ENCODE measurements at places on chromosomes 3 and 15. TPM values are rescaled to one million over a fixed set of nuclear protein-coding genes. Genes with fewer than 3 reads are reported as not detected.

GRCh38 chr3:133404920-133405319 lies 5.1 kb downstream of the BFSP2 start:
- no peak for DNase-seq

GRCh38 chr3:12312010-12312409 lies 23.1 kb downstream of the PPARG start:
- no peak for DNase-seq

GRCh38 chr3:165696496-165696895 lies 140.7 kb downstream of the BCHE start:
- no peak for DNase-seq

GRCh38 chr3:183409219-183409618 lies 19.2 kb downstream of the MCF2L2 start:
- DNase-seq: no peak

DNA sequence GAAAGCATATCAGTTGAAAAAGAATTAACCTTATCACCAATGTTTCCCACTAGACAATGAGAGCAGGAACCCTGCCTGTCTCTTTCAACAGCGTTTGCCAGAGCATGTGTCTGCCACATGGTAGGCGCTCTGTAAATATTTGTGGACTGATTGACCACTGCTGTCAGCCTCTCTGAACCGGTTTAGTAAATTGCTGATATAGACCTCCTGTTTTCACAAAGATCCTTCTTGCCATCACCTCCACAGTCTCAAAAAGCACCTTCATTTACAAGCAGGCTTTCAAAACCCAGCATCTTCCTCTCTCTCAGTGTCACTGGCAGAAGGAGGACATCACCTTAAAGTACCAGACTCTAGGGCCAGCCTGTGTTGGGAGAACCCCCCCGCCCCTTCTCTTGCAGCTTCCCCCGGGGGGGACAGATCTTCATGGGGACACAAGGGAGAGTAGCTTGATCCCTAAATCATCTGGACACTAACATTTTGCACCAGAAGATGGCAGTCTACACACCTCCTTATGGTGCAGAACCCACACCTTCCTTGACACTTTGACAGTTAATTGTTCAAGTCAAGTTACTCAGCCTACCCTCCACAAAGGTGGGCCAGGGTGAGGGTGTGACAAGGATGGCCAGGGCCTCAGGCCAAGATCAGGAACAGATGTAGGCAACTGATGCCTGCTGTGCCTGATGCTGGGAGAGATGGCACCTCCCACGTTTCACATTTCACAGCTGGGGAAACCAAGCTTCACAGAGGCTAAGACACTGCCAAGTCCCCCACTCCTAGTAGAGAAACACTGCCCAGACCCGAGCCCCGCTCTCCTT lies 37.8 kb upstream of the USP3 start:
- DNase-seq: no peak

DNA sequence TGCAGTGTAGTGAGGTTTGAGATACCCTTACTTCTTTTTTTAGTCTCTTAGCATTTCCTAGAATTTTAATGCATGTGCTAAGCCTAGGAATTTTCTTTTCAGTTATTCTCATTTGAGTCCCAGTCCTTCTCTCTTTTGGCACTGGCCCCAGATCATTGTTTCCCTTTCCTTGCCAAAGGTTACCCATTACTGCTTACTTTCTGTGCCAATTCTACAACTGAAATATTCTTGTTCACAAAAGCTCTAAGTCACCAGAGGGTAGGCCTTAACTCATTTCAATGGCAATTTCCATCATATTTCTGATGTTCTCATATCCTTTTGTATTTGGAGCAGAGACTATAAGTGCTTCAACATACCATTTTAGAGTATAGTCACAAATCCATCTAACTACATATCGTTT lies 199.6 kb upstream of the CBLB start:
- no peak for DNase-seq

- DNase-seq: no peak
Measured at GRCh38 chr3:38001456-38002081, 11.0 kb downstream of the VILL start.

- DNase-seq: no peak
Measured at GRCh38 chr15:52069559-52069958, 43.0 kb downstream of the BCL2L10 start.

GRCh38 chr15:45023659-45024225 lies 747 bp downstream of the SORD start:
- no peak for DNase-seq

DNA sequence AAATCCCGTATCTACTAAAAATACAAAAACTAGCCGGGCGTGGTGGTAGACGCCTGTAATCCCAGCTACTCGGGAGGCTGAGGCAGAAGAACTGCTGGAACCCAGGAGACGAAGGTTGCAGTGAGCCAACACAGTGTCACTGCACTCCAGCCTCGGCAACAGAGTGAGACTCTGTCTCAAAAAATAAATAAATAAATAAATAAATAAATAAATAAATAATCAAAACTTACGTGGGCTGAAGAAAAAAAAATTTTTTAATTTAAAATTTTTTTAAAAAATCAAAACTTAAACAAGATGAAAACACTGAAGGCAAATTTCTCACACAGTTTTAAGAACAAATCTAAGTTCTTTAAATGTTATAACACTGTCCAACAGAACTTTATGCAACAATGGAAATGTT lies 14.4 kb downstream of the MSL2 start:
- DNase-seq: no peak

GRCh38 chr15:20357481-20358065 lies 184.0 kb downstream of the GOLGA6L6 start:
- DNase-seq: peak; percentile 88

DNA sequence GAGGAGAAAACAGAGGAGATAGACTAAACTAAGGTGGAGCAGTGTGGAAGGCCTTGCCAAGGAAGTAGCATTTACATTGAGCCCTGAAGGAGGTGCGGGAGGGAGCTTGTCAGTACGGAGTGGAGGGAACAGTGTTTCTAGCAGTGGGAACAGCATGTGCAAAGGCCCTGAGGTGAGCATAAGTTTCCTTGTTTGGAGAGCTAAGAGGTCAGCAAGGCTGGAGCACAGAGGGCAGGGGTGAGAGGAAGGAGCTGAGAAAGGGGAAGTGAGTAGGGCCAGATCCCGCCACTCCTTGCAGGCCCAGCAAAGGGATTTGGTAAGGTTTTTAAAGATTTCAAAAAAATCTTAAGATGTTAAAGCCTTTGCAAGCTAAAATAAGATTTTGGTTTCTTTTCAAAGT lies 70.1 kb downstream of the HMCES start:
- no peak for DNase-seq

GRCh38 chr15:27725731-27726130 lies 373.4 kb downstream of the OCA2 start:
- no peak for DNase-seq

DNA sequence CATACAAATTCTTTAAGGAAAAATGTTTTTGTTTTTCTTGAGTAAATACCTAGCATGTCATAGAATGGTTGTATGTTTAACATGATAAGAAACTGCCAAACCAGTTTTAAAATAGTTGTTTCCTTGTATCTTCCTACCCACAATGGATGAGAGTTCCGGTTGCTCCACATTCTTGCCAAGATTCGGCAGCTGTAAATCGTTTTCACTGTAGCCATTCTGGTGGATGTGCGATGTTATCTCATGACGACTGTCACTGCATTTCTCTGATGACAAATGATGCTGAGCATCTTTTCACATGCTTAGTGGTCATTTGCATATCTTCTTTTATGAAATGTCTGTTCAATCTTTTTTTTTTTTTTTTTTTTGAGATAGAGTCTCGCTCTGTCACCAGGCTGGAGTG lies 36.6 kb upstream of the SH3GL3 start:
- no peak for DNase-seq

DNA sequence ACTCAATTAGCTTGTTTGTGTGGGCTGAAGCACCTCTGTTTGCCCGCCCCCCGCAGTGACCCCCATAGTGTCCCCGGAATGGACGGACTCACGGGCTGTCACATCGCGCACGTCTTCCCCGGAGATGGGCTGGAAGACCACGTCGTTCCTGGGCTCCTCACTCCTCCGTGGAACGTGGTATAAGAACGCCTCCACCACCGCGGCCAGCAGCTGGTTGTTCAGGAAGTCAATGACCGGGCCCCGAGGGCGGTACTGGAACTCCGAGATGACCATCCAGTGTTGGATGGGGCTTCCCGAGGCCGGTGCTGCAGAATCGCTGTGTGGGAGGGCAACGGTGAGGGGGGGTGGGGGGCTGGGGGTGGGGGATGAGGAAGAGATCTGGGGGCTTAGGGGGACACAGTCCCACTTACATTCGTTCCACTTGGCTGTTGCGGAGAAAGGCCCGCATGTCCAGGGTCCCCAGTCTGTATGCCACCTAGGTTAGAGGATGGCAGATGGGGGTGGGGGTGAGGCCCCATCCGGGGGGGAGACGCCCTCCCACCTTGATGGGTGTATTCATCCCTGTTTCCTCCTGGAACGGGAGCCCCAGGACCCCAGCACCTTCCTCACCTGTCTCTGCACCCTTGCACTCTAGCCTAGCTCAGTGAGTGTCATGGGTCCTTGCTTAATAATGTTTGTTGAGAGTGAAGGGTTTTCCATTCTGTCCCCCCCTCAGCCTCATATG lies 30.2 kb downstream of the MUC20 start:
- no peak for DNase-seq

GRCh38 chr3:170323331-170323730 lies 34.2 kb upstream of the SKIL start:
- DNase-seq: no peak

DNA sequence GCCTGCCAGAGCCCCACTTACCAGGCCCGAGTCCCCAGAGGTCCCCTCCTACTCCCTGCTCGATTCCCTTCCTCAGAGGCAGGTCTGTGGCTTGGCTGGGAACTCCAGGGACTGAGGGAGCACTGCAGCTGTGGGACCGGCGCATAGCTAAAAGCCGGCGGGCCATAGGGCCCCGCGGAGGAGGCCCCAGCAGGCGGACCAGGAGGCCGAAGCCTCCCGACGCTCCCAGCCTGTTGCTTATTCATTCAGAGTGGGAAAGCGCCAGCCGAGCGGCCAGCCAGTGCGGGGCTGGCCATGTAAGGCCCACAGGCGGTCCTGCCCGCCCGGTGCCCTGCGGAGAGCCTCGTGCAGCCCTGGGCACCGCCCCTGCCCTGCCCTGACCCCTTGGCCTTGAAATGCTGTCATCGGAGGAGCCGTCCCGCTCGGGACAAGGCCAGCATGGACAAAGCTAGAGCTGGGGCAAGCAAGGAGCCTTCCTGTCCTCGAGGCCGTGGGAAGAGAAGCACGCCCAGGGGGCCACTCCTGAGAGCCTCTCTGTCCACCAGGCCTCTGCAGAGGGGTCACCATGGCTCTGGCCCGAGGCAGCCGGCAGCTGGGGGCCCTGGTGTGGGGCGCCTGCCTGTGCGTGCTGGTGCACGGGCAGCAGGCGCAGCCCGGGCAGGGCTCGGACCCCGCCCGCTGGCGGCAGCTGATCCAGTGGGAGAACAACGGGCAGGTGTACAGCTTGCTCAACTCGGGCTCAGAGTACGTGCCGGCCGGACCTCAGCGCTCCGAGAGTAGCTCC lies at the start of gene LOXL1:
Gene LOXL1 (plus strand): TSS at position 244 of the 784 bp plus-strand sequence. CDS start 322 bp downstream, at position 566.
- DNase-seq: no peak

- DNase-seq: no peak
Measured at GRCh38 chr3:36928220-36928619, 16.6 kb downstream of the TRANK1 start.

GRCh38 chr3:88061746-88062145 lies 2.7 kb downstream of the ZNF654 start:
- no peak for DNase-seq

GRCh38 chr15:70206668-70207067 lies 109.0 kb upstream of the TLE3 start:
- no peak for DNase-seq

- no peak for DNase-seq
Measured at GRCh38 chr3:82807781-82808180, 1046.3 kb upstream of the GBE1 start.

- DNase-seq: no peak
Measured at GRCh38 chr3:8629151-8630021, 15.2 kb downstream of the SSUH2 start.

DNA sequence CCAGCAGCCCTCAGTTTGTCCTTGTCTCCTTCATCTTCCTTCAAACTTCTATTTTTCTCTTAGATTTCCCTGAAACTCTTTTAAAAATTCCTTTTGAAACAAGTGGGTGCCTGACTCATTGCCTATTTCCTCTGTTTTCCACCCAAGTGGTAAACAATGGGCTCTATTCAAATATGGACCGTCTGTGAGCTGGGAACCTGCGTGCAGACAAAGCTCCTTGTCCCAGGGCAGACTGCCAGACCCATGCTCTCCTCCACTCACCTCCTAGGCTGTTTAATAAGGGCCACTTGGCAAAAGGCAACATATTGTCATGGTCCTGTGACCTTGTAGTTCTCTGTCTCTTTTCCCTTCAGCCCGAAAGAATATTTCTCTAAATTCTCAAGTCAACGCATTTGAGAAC lies 332.7 kb upstream of the THBS1 start:
- DNase-seq: no peak

DNA sequence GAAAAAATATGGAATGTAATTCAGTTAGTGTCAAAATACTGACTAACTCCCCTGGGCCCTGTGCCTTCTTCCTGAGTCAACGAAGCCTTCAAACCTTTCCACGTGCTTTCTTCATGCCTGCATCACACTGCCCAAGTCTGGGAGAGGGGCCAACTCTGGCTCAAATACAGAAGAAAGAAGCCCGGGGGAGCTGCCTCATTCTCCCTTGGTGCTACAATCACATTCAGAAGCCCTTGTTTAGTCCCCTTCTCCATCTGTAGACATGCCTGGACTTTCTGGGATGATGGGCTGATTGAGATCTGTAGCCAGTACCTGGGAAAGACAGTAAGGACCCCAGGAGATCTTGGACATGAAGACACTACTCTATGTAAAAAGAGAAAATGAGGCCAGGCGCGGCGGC lies 77.8 kb upstream of the GSK3B start:
- DNase-seq: peak; percentile 13

DNA sequence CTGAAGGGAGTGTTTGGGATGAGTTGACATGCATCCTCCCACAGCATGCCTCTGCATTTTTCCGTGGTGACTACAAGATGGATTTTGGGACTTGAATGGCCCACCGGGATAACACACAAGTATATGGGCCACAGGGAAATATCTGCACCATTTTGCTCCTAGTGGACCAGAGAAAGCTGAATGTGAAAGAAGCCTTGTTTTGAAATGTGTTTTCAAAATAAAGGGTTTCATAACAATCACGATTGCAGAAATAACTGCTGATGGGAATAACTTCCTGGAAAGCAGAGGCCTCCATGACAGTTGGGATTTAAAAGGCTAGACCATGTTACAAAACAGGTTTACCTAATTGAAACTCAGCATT lies 77.5 kb upstream of the PRR23C start:
- DNase-seq: no peak

The HRG gene
- not detected for total RNA-seq

The GOLGA8S gene
- total RNA-seq: 0.19 TPM

The CCR5 gene
- 0.22 TPM for total RNA-seq

The RAB6B gene
- 21.2 TPM for total RNA-seq

The SYNPR gene
- 2.3 TPM for total RNA-seq

The MYLK gene
- total RNA-seq: 16.8 TPM

The FAM131A gene
- total RNA-seq: 18.3 TPM

The GSK3B gene
- 60.5 TPM for total RNA-seq

The RFTN1 gene
- total RNA-seq: 18.3 TPM

The CCR3 gene
- 0.14 TPM for total RNA-seq

The RPUSD2 gene
- 16.2 TPM for total RNA-seq

The GPR27 gene
- total RNA-seq: 7.4 TPM

Measured in type B pancreatic cell (in vitro differentiated cells).